ENCODE measurements at places on chromosomes 16 and 17. TPM values are rescaled to one million over a fixed set of nuclear protein-coding genes. Genes with fewer than 3 reads are reported as not detected.
A peak's percentile ranks its signal among the peaks of the same experiment; 100 is the strongest.

Gene ADAD2
- 0.39 TPM for total RNA-seq

Gene SLC13A2
- not detected for total RNA-seq

DNA sequence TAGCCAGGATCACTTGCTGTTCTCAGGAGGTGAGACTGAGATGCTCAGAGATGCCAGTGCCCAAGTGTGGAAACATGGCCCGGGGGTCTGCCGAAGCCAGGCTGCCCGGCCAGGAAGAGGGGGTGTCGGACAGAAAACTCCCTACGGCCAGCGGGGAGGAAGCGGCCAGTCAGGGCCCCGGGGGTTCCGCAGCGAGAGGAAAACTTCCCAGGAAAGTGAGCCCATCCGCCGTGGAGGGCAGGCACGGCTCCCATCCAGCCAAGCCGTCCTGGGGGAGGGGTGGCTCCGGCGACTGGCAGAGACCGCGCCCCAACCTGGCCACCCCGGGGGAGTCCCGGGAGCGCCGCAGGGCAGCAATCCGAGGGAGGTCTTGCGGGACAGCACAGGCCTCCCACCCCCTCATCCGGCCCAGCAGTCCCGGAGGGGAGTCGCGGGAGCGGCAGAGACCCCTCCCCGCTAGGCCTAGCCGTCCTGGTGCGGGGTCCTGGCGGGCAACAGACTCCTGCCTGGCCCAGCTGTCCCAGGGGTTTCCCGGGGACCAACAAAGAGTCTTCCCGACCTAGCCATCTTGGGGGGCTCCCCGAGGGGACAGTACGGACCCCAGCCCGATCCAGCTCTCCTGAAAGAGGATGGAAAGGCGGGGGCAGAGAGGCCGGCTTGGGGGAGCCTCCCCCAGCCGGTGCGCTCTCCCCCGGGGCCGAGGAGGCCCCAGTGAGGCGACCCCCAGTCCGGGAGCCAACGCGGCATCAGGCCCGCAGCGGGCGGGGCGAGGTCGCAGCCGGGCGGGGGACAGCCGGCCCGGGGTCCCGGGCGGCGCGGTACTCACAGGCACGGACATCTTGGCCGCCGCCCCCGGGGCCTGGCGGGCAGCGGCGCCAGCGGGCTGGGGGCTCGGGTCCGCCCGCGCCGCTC, 13.8 kb upstream of the BCAR1 start:
- H3K27me3 ChIP-seq: no peaks in the 10 kb centered on the region
- H3K36me3 ChIP-seq: peaks cover 34% of the 10 kb centered on the region
- peak overlapping the region; percentile 91 for H3K27ac ChIP-seq
- H3K4me3 ChIP-seq: peak overlapping the region; percentile 91

Gene TNFRSF17
- total RNA-seq: 0.22 TPM

Gene PLK1
- 4.4 TPM for total RNA-seq

Gene PPP1R1B
- 16.5 TPM for total RNA-seq

Gene GDPD3
- total RNA-seq: 1.2 TPM

GRCh38 chr17:65055708-65056638, 567 bp downstream of the GNA13 start:
- DNase-seq: no peak
- peak overlapping the region; percentile 97 for H3K27ac ChIP-seq
- peaks cover 14% of the 10 kb centered on the region for H3K36me3 ChIP-seq
- H3K4me1 ChIP-seq: peaks cover 17% of the 10 kb centered on the region
- no peaks in the 10 kb centered on the region for H3K27me3 ChIP-seq

DNA sequence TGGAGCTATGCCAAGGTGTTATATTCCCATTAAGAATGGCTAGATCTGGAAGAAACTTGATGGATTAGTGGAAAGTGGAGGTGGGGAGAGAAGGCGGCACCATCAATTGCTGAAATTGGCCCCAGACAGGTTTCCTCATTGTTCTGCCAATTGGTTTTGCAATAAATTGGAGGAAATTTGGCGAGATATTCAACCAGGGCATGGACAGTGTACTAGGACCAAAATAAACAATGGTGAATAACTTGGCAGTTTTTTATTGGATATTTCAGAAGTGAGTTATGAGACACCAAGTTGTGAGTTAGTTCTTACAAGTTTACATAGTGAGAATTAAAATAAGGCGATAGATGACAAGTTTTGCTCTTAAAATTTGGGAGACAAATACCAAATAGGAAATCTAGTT, 41.1 kb upstream of the SOX9 start:
- H3K36me3 ChIP-seq: no peaks in the 10 kb centered on the region
- H3K4me3 ChIP-seq: no peak overlapping the region
- no peak overlapping the region for H3K27ac ChIP-seq

- DNase-seq: no peak
- H3K4me3 ChIP-seq: no peak overlapping the region
- H3K27me3 ChIP-seq: no peaks in the 10 kb centered on the region
- H3K27ac ChIP-seq: no peak overlapping the region
- peaks cover 31% of the 10 kb centered on the region for H3K36me3 ChIP-seq
- H3K4me1 ChIP-seq: no peaks in the 10 kb centered on the region
Measured at GRCh38 chr16:11727796-11728543, 14.7 kb downstream of the TXNDC11 start.

Data from spinal cord (tissue), 10 donors.